Fibroblast of skin of scalp (primary cell): ENCODE measurements at places on chromosomes 2 and 18.

DNA sequence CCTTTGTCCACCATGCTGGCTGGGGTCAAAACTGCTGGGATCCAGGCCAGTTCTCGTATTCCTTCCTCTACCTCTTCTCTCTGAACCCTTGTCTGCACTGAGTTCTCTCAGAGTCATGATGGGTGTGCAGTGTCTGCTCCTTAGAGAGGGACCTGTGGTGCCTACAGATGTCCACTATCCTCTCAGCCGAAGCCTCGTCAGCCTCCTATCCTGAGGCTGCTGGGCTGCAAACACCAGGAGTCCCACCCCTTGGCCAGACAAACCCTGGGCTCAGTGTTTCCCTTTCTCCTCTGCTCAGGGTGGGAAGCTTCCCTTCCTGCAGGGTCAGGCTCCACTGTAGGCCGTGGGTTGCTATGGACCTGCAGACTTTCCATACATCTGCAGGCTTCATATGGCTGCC is 2.3 kb downstream of the INPP5D start:
- no peak for DNase-seq

DNA sequence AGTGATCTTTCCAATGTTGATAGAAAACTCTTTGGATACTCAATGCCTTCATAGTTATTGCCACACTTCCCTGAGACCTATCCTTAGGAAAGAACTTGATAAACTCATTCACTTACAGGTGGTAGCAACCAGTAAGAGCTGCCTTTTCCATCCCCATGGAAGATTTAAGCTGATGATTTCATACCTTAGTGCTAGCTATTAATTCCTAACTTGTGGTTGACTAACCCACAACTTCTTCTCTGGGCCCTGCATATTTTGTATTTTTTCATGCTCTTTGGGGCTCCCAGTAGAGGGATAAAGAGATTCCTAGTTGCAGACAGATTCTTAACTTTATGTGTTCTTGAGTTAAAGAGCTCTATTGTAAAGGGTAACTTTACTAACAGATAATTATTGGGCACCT is 25.2 kb upstream of the SIX3 start:
- DNase-seq = no peak

DNA sequence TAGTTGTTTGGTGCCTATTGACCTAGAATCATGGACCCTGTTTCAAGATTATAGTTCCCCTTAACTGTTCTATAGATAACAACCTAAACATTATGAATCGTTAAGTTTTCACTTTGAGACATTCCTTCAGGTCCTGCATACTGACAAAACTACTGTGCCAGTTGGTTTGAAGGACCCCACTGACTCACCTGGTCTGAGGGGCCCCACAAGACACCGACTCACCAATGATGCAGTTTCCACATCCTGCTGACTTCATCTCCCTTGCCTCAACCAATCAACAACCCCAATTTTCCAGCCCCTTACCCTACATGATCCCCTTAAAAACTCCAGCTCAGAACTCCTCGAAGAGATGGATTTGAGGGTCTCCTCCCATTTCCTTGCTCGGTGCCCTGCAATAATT is 89.6 kb upstream of the CCDC141 start:
- no peak for DNase-seq

DNA sequence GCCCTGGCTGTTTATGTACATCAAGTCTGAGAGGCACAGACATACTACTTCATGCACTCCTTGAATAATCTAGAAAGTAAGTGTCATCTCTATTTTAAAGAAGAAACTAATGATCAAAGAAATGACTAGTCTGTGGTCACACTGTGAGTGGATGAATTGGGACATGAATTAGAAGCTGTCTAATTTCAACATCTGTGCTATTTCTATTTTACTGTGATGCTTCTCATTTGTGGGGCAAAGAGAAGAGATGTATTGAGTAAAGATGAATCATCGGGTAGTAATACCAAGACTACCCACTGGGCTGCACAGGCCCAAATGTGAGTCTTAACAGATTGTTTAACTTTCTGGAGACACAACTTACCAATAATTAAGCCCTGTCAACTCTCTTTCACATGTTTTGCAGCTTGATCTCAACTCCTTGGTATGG is 42.4 kb upstream of the MTIF2 start:
- peak; percentile 29 for DNase-seq

DNA sequence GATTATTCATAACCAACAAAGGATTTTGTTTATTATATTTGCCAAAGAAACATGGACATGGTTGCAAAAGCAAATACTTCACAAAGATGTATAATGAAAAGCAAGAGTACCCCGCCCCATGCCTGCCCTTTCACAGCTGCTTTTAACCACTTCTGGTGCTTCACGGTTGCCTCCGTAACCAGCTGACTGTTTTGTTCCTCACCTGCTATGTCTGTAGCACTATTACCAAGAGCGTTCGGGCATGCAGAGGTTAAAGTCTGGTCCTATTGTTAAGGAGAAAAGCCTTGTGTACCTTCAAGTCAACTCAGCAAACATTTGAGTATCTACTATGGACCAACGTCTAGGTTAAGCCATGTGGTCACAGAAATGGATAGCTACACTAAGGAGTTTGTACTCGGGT is 115.2 kb upstream of the FOSL2 start:
- DNase-seq = no peak

GRCh38 chr2:219001100-219001576 is 7.9 kb upstream of the CRYBA2 start:
- DNase-seq = no peak

GRCh38 chr2:29563697-29564096 is 357.7 kb downstream of the ALK start:
- DNase-seq = no peak

GRCh38 chr2:99158599-99158998 is 3.8 kb downstream of the LIPT1 start:
- no peak for DNase-seq

DNA sequence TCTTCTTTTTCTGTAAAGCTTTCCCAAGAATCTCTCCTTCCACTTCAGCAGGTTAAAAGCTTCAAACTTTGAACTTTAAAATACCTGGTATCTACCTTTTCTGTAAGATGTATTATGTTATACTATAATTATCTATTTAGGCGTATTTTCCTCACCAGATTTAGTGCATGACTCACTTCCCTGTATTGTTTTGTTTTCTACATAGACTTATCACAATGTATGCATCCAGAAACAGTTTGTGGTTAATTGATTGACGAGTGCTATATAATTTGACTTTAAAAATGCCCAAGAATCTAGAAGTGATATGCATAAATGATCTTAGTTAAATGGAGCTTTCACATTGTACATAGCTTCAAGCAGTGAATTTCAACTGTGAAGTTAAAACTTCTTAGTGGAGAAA is 473.9 kb upstream of the CDH2 start:
- DNase-seq = no peak

DNA sequence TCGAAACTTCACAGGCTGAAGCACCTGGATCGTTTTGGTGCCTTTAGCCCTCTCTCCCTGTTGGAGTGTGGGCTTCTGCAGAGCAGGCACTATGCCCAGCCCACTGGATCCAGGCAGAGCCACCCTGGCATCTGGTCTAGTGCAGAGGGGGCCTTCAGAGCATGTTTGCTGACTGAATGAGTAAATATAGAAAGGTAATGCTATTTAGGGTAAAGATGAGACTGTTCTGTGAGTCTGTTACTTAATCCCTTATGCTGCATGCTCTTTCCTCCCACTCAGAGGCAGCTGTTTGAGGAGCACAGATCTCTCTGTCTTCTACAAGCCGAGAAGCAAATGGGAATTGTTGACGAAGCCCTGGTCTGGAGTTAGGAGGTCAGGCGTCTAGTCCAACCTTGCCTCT is 130.2 kb downstream of the RGPD3 start:
- DNase-seq = no peak

DNA sequence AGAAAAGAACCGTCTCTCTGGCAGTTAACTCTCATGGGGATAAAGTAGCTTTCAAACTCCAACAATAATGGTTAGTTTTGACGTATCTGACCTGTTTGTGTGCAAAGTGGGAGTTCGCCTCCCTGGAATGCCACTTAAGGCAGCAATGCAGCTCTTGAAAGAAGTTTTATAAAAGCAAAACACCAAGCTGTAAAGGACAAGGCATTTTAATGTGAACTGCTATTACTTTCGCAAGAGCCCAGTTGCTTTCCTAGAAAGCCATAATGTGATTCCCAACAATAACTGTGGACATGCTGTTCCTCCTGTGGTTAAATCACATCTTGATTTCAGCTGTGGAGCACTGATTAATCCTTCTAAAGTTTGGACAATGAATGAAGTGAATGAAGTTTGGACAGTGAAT is 303.7 kb downstream of the PTPRM start:
- DNase-seq = peak; percentile 17

GRCh38 chr2:168841445-168841844 is 39.0 kb downstream of the NOSTRIN start:
- no peak for DNase-seq

- DNase-seq = peak; percentile 68
Measured at GRCh38 chr2:160376576-160376975, 117.0 kb downstream of the RBMS1 start.

GRCh38 chr18:13401404-13401803 is 182.8 kb downstream of the LDLRAD4 start:
- DNase-seq = no peak

DNA sequence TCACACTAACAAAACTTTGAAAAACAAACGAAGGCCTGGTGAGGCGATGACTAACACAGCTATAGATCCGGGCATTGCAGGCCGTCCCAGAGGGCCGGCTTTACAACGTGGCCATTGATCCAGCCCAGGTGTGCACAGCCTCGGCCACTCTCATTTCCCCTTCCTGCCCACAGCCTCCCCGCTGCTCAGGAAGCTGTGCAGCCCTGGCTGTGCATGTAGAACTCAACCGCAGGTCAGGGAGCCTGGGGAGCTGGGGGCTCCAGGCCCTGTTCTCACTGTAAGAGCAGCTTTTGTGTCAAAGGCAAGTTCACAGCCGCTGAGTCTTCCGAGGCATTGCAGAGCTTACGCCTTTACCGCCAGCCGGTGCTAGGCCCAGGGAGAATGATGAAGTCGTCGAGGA is 87.2 kb downstream of the LONRF2 start:
- no peak for DNase-seq
